ENCODE measurements at places on chromosomes 1 and 21.

DNA sequence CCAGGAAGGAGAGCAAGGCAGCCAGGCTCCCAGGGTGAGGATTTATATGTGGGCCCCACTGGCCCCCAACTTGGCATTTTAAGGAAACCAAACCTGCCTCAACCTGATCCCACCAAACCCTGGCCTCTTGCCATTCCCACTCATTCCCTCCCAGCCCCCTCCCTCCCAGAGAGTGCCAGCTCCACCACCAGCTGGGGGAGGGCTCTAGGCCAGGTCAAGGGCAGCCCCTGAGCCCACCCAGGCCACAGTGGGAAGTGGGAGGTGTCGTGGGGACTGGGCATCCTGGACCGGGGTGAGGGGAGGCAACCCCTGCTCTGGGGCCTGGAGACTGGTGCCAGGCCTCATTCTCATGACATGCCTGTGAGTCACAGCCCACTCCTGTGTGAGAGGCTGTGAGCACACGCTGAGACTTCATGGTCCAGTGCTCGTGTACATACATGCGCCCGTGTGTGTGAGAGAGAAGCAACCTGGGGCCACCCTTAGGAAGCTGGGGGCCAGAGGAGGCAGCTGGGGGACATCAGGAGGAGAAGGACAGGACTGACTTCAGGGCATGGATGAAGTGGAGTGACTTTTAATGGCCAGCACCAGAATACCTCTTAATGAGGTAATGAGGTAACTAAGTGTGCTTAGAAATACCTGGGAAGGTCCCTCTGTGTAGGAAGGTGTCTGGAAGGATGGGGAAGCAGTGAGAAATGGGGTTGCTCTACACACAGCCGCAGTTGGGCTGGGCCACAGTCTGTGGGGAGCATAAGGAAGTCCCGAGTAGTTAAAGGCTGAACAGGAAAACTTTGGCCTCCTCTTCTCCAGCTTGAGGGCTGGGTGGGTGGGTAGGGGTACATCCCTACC, at the start of gene S100A2:
S100A2 (minus strand) TSS at position 316 of the 846 bp plus-strand sequence. CDS start 1,967 bp downstream, outside the sequence.
- DNase-seq, result peak; percentile 60

GRCh38 chr1:110360431-110360830, 21.3 kb downstream of the RBM15 start:
- DNase-seq, result no peak

GRCh38 chr21:20377250-20377649, 621.0 kb upstream of the NCAM2 start:
- DNase-seq, result no peak

DNA sequence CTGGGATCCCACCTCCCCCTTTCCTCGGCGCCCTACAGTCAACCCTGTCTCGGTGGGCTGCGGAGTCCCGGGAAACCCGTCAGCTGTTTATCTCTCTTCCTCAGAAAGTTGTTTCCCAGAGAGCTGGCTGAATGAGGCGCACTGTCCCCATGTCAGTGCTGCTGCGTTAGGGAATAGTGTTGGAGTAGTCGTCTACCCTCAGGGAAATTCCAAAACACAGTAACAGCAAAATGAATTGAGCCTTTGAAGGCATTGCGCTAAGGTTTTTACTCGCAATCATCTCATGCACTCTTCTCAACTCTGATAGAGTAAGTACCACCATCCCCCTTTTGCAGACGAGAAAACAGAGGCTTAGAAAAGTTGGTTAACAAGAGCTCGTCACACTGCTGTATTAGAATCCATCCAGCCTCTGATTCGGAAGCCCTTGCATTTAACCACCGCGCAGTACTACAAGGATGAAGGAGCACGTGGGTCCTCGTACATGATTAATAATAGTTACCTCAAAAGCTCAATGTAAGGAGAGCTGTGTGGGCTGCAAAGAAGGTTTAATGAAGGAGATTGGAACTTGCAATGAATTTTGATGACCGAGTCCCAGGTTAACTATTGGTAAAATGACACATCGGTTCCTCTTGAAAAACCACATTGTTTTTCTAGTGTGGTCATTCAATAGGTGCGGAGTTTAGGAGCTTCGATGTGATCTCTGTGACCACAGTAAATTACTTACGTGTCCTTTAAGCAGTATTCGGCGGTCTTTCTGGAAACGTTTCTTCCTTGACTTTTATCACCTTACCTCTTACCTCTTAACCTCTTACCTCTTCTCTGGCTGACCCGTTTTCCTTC, 788 bp upstream of the EDEM3 start:
- DNase-seq, result no peak

DNA sequence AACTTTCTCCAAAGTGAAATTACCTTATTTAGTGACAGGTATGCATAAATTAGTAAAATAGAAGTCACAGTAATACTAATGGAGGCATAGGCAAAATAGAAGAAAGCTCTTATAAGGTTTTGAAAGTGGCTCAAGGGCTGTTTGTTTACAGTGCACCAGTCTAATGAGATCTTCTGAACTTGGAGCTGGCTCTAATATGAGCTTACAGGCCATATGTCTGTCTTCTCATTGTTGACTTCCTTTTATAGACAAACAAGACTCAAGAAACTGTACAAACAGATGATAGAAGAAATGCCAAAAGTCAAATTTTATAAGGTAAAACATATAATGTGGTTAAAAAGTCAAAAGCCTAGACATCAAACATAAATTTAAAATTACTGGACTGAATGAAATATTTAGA, 207.5 kb upstream of the NEGR1 start:
- no peak for DNase-seq

DNA sequence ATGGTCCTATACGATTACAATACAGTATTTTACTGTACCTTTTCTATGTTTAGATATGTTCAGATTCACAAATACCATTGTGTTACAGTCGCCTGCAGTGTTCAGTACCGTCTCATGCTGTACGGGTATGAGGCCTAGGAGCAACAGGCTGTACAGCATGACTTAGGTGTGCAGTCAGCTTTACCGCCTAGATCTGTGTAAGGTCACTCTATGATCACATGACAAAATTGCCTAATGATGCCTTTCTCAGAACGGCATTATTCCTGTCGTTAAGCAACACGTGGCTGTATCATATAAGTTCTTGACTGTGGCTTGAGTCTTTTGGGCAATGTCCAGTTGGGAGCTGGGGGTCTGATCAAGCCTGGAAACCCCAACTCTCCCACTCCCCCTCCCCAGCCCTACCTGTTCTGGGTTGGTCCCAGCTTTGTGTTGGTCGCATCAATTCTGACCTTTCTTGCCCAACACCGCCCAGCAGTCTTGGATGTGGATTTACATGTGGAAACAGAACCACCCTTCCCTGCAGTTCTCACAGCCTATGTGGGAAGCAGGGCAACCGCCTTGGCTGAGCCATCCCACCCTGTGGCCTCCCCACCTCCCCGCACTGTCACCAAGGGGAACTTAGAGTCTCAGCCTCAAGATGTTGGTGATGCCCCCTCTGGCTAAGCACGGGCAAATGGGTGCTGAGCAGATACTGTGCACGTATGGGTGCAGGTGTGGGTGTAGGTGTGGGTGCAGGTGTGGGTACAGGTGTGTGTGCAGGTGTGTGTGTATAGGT, 80.2 kb upstream of the ACTL8 start:
- no peak for DNase-seq

GRCh38 chr1:234044079-234044478, 139.6 kb downstream of the SLC35F3 start:
- DNase-seq, result no peak

DNA sequence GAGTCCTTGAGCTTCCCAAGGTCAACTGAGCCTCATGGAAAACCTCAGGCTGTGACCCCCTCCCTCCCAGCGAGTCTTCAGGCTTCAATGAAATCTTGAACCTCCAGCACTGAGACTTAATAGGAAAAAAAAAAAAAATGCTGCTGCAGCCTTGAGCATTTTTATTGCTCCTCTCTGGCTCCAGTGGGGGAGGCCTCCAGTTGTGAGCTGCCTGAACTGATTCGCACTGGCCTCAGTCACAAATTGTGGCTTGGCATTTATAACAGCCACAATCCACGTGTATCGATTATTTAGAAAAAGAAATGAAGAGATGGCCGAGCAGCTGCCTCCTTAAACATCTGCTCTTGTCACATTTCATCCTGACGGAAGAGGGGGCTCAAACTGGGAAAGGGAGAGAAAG, 173.0 kb downstream of the PRDM2 start:
- no peak for DNase-seq

- DNase-seq, result no peak
These were observed 23.7 kb downstream of the SPOCD1 start for GRCh38 chr1:31792116-31792515.

- no peak for DNase-seq
These were observed 396.5 kb downstream of the SMYD3 start for GRCh38 chr1:246110343-246111219.

GRCh38 chr1:167186771-167187170, 33.9 kb upstream of the POU2F1 start:
- no peak for DNase-seq

- DNase-seq, result no peak
These were observed 108.2 kb upstream of the COL6A1 start for GRCh38 chr21:45873418-45873817.

GRCh38 chr1:236861560-236862218, 66.6 kb downstream of the MTR start:
- DNase-seq, result no peak

DNA sequence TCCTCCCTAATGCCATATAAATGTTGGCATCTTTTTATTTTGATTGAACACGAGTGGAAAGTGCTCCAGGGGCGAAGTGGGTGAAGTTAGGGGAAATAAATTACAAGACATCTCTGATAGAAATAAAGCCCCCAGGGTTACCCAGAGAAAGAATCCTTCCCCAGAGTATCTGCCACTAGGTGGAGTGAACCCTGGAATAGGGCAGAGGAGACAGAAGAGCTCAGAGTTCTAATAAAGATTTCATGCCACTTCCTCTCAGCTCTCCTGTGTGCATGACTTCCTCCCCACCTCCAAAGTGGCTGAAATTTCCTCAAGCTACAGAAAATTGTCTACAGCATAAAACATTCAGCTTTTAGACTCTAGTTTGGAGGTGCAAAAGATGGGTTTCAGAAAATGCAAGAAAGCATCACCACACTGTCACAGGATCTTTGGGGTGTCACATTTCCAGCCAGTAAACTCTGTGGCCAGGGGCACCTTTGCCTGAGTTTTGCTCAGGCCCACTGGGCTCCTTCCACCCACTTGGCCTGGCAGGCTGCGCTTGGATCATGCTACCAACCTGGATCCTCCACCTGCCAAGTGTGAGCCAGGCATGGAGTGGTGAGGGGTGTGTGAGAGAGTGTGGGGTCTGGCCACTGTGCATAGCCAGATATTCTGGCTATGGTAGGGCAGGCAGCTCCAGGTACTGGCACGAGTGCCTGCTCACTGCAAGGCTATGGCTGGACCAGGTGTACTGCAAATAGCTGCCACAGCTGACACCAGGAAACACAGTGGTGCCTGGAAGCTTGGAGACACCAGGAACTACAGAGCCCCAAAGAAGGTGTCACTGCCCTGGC, 208.8 kb upstream of the USP25 start:
- DNase-seq, result no peak

DNA sequence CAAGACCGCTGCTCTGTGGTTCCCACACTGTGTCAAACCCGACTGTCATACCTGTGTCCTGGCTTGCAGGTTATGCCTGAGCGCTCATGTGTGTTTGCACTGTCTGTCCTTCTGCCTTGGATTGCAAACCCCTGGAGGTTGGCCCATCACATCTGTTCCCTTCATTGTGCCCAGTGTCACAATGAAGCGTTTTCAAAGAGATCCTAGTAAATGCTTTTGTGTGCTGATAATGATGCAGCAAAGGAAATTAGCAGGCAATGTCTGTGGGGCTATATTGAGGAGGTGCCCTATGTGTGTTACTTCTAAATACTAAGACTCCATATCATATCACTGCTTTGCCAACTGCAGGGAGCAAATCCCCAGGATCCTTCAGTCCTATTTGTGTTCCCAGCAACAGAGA, 424.4 kb upstream of the NFIA start:
- no peak for DNase-seq

DNA sequence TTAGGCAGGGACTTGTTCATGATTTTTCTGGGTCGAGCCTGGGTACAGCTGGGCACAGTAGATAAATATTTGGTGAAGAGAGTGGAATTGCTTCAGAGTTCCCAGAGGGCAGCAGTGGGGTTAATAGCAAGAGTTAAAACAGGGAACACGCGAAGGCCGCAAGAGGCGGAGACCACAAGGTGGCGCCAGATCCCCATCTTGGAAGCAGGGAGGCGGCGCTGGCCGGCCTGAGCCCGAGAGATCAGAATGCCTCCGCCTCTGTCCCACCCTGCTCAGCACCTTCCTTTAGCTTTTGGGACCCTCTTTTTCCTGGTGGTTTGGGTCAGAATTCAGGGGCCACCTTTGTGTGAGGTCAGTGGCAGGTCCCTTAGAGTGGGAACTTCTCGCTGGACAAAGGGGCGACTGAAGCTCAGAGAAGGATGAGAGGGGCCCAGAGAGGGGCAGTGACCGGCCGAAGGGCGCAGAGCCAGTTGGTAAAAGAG, 6.5 kb upstream of the PADI2 start:
- DNase-seq, result peak; percentile 65

DNA sequence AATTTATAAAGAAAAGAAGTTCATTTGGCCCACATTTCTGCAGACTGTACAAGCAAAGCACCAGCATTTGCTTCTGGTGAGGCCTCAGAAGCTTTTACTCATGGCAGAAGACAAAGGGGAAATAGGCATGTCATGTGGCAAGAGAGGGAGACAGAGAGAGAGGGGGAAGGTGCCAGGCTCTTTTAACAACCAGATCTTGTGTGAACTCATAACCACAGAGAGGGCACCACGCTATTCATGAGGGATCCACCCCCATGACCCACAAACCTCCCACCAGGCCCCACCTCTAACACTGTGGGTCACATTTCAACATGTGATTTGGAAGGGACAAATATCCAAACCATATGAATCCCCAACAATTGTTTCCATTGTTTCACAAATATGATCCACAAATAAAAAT, 467.9 kb downstream of the SIPA1L2 start:
- no peak for DNase-seq

GRCh38 chr1:71861022-71861421, 421.3 kb downstream of the NEGR1 start:
- no peak for DNase-seq

DNA sequence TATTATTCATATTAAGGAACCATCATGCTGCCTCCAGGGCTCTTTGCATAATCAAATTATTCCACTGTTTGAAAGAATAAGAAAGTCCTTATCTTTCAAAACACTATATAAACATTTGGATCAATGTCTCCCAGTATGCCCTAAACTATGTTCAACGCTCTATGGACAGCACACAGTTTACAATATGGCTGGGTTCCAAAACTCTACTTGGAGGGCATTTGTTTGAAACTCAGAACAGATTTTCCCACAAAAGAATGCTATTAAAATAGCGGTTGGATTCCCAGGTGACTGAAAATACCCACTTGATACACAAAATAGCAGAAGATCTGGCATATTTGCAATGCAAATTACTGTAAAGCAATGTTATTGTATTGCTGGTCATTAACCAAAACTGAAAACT, 3.2 kb downstream of the HAO2 start:
- DNase-seq, result no peak

GRCh38 chr21:18663663-18664062, 260.1 kb upstream of the TMPRSS15 start:
- no peak for DNase-seq

GRCh38 chr1:214718724-214719123, 115.7 kb downstream of the CENPF start:
- no peak for DNase-seq

- no peak for DNase-seq
These were observed 64.8 kb upstream of the MRPS6 start for GRCh38 chr21:34008618-34009017.
